ENCODE measurements at places on chromosomes 6 and 20. TPM values are rescaled to one million over a fixed set of nuclear protein-coding genes. Genes with fewer than 3 reads are reported as not detected.

The OPN5 gene
- total RNA-seq = not detected

The TMEM63B gene
- total RNA-seq = 17.0 TPM

The LY6G5B gene
- 29.5 TPM for total RNA-seq

The NKX2-2 gene
- not detected for total RNA-seq

The CPNE5 gene
- 0.61 TPM for total RNA-seq

The SNPH gene
- total RNA-seq = 2.1 TPM

The GRM1 gene
- total RNA-seq = not detected

The MYLK4 gene
- total RNA-seq = 0.10 TPM

The SLC32A1 gene
- not detected for total RNA-seq

The ELMO2 gene
- total RNA-seq = 79.7 TPM

The BFSP1 gene
- total RNA-seq = 0.76 TPM

The HLA-DOB gene
- total RNA-seq = 4.2 TPM

The B3GALT4 gene
- 5.6 TPM for total RNA-seq

The NRSN1 gene
- total RNA-seq = not detected

The HMGCLL1 gene
- not detected for total RNA-seq

The NEURL2 gene
- total RNA-seq = 1.9 TPM

All from activated T-helper 1 cell treated with anti-CD3 and anti-CD28 coated beads, Interleukin-12 subunit alpha, Interleukin-12 subunit beta, Interleukin-2, Interleukin-4 antibody, amounts not matched to agents 30 ng/mL and 10 ng/mL and 1 ng/mL, durations not matched to agents 14 hours and 24 hours and 36 hours (primary cell).